Kasumi-1 (cell line): ENCODE measurements at places on chromosomes 5 and 9.

GRCh38 chr5:40844565-40844964, 3.4 kb downstream of the CARD6 start:
- no peak for DNase-seq

GRCh38 chr9:95297760-95298159, 19.7 kb downstream of the FANCC start:
- DNase-seq = no peak

- DNase-seq = no peak
Observed at GRCh38 chr5:116380621-116381020, 194.0 kb downstream of the SEMA6A start.

GRCh38 chr5:32251871-32252458, 60.8 kb downstream of the MTMR12 start:
- DNase-seq = no peak

DNA sequence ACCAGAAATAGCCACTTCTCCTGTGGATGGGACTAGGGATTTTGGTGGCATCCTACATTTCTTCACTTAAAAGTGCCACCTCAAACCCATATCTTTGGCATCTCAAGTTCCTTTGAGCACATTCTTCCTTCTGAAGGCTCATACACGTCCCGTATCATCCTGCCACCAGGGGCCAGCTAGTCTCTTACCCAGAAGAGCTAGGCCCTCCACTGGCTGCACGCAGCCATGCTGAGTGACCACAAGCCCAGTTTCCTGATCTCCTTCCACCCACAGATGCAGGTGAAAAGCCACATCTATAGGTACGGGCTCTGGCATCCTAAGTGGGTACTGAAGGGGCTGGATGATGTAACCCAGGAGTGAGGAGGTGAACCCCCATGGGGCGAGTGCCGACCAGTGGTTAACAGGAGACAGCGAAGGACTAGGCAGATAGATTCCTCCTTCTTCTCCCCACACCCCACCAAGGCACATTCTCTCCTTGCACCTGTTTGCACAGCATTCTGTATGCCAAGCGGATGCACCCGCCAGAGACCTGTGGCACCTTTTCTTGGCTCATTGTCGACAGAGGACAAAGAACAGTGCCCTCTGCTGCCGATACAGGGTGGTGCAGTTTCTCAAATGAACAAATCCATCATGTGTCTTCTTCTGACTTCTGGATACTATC, 14.4 kb upstream of the SCGB3A1 start:
- peak; percentile 65 for DNase-seq

DNA sequence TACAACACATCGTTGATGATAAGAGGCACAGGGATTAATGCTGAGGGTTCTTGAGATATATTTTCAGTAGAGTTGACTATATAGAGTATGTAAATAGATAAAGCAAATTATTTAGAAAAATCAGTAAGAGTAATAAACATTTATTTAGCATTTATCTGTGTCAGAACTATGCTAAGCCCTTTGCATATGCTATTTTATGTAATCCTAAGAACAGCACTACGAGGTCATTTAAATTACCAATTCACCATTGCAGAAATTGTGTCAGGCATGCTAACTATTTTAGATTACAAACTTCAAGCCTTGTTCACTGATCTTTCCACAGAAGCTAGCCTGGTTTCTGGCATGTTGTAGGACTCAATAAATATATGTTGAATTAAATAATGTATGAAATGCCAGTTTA, 20.4 kb upstream of the REEP2 start:
- no peak for DNase-seq

- DNase-seq = no peak
Observed at GRCh38 chr5:31161781-31162181, 31.7 kb upstream of the CDH6 start.

- DNase-seq = no peak
Observed at GRCh38 chr5:60256546-60256945, 363.0 kb upstream of the PDE4D start.

GRCh38 chr9:73037613-73038012, 84.8 kb upstream of the ALDH1A1 start:
- DNase-seq = no peak

DNA sequence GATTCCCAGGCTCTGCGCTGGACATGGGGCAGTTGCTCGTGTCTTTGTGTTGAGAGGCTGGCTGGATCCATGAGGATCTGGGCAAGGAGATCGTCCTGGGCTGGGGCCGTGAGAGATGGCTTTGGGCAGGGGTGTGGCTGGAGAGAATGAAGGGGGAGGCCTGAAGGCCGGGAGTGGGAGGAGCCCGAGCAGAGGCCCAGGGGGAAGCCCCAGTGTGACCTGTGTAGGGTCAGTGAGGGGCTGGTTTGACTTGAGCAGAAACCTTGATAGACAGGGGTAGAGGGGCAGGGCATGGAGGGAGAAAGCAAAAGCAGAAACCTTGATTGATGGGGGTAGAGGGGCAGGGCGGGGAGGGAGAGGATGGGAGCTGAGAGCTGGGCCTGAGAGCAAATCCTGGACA, 54.4 kb upstream of the ASS1 start:
- no peak for DNase-seq

DNA sequence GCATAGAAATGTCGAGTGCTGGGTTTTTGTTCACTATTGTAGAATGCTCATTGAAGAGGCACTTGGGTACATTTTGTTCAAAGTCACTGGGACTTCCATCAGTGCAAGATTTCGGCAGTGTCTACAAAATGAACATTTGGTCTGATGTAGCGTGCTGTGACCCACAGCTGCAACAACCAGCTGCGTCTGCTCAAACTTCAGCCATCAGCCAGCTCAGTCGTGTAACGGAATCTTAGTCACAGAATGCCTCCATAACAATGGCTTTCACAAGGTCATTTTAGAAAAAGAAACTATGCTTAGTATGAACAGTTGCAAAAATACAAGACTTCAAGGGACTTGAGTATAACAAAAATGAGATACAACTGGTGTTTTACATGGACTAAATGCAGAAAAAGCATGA, 828.1 kb upstream of the GRAMD2B start:
- no peak for DNase-seq

DNA sequence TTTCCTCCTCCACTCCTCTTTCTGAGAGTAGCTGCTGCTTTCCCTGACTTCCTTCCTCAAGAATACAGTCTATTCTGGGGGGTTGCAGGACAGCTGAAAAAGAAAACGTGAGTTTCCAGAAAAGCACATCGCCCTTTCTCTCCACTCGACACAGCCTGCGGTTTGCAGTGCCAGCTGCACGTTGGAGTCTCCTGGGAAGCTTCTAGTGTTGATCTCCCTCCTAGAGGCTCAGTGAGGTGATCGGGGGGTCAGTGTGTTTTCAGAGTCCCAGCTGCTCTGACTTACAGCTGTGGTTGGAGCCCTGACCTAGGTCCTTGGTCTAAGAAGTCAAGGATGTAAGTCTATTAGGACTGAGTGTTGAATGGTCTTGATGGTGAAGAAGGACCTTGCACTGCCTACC, 25.0 kb upstream of the SUSD3 start:
- no peak for DNase-seq

- no peak for DNase-seq
Observed at GRCh38 chr5:73691302-73692080, 65.5 kb downstream of the ARHGEF28 start.

GRCh38 chr9:137187386-137187785, 974 bp downstream of the ANAPC2 start:
- no peak for DNase-seq

GRCh38 chr9:132552041-132552440, 30.4 kb upstream of the BARHL1 start:
- DNase-seq = no peak

GRCh38 chr9:89305868-89306267, 5.1 kb upstream of the CKS2 start:
- DNase-seq = no peak

DNA sequence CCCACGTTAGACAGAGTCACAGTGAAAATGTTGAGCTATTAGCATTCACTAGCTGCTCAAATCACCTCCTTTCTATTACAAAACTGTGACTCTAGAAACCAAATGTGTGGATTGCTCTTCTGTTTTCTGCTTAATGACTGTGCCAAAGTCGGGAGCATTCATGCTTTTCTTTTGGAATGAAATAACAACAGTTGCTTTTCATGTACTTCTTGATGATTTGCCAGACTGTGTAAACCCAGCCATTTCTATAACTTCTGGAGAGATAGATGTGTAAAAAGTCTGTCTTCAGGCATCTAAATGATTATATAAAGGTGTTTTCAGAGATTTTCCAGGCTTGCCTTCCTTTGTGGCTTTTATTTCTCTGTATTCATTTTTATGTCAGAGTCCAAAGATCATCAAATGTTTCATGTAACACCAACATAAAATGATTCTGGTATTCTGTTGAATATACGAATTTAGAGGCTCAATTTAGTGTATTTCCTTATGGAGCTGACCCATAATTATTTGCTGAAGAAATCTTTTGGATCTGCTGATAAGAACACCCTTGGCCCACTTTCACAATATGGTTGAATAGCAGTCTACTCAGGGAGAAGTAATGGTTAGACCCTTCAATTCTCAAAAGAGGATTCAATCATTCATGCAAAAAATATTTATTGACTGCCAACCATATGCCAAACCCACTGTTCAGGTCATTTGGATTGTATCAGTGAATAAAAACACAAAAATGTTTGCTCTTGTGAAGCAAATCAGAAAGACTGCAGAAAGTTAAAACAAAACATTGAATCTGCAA, 581.2 kb downstream of the CDH18 start:
- no peak for DNase-seq

GRCh38 chr5:176725521-176726280, 78.4 kb downstream of the TSPAN17 start:
- no peak for DNase-seq

DNA sequence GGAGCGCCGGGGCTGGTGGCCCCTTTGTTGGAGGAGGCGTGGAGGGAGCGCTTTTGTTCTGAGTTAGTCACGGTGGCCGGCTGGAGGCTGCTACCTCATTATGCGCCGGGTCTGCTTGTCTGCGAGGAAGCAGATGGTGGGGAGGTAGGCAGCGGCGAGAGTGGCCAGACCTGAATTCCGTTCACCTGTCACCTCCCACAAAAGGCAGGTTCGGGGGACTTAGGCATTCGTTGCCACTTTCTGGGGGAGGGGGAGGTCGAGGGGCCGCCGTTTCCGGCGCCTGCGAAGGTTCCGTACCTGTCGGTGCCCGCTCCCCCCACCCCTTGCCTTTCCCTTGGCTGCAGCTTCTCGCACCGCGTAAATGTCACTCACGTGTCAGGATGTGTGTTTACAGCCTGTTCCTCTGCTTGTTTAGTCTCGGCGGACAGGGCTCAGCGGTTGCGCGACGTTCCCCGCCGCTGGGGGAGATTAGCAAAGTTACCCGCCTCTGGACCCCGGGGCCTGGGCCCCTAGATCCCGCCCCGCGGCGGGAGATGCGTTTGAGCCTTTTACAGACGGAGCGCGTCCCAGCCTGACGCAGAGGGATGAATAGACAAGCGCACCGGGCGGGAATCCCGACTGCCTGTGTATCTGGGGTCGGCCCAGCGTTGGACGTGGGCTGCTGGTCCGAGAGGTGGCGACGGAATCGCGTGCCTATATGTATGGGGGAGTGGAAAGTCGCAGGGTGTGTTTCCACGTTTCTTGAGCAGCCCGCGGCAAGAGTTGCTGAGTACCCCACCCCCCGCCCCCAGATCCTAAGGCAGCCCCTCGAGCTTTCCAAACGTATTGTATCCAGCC, 2.7 kb upstream of the LHX2 start:
- no peak for DNase-seq

DNA sequence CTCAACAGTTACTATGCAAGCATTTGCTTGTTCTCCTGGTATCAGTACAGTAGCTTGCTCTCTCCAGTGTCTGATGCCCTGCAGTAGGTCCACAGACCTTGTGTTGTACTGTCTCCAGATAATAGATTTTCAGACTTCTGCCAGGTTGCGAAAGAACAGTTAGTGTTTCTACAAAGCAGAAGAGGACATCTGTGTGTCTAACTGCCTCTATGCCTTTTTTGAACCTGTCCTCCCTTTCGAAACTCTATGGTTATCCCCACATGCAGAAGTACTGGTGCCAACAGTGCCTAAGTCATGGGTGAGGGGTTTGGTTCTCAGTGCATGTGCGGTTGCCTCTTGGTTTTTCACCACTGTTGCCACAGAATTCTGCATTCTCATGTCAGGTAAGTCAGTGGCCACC, 45.9 kb downstream of the KCNN2 start:
- no peak for DNase-seq

DNA sequence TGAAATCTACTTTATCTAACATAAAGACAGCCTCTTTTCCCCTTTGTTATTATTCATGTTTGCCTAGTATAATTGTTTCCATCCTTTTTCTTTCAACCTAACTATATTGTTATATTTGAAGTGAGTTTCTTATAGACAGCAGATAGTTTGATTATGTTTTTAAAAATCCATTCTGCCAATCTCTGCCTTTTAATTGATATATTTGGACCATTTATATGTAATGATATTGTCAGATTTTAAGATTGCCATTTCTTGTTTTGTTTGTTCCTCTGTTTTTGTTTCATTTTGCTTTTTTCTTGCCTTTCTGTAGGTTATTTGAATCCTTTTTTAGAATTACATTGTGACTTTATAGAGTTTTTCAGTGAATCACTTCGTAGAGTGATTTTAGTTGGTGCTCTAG, 74.8 kb upstream of the TMEM171 start:
- DNase-seq = no peak

- no peak for DNase-seq
Observed at GRCh38 chr9:92426501-92427145, 2.4 kb upstream of the OMD start.

- DNase-seq = no peak
Observed at GRCh38 chr5:34791761-34792244, 47.2 kb upstream of the TTC23L start.

GRCh38 chr9:113579283-113580040, 115.9 kb downstream of the RGS3 start:
- peak; percentile 88 for DNase-seq

DNA sequence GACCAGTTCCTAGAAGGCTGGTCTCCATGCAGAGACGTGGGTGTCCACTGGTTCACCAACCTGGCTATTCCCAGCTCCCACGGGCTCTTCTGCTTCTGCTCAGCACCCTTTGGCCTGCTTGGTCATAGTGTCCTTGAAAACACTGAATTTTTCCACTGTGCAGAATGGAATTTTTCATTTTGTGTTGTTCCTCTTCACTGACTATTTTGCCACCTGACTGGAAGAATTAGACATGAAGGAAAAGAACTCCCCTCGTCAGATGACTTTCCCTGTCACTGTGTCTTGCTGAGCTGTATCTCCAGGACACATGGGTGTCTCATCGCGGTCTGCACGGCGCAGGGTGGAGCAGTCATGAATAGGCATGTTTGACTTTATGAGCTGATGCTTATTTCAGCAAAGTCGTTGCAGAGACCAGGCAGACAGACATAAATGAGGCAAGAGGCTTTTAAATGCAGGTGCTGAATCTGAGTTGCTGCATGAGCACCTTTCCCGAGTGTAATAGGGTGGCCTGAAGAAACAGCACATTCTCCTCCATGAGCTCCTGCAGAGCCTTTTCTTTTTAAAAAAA, 50.2 kb upstream of the SEMA4D start:
- DNase-seq = no peak

DNA sequence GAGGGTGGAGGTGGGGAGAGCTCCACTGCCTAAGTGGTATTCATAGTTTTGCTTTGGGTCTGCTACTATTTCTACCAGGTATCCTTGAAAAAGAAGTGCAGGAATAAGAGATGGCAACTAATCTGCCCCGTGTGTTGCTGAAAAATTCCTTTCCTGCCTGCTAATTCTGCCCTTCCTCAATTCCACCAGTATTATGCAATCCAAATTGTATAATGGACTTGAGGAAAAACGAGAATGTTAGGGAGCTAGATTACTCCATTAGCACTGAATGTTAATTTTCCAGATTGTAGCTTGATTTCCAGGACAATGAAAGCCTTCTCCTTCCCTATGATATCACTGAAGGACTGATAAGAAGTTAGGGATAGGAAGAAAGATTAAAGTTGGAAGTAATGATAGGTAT, 16.9 kb downstream of the ADAM19 start:
- no peak for DNase-seq
